NCI-H1048 (cell line): ENCODE measurements at places on chromosomes 7 and 10.

GRCh38 chr10:59434463-59435321, 72.3 kb upstream of the FAM13C start:
- no peak for DNase-seq

GRCh38 chr10:9833942-9834341, 1183.7 kb upstream of the CELF2 start:
- no peak for DNase-seq

DNA sequence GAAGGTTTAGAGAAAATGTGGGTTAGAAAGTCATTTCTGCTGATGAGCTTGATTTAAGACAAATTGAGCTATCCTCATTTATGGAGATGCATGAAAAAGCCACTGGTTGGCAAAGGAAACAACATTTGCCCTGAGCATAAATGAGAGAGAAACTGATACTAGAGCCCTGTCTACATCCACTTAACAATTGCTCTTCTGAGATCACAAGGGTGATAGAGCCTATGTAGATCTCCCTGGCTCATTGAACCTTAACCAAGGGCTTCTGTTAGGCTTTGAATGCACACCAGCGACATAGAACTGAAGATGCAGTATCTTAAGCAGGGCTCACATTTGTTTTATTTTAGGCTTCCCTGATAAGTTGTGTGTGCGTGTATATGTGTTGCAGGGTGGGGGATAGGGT, 35.0 kb downstream of the GPR141 start:
- DNase-seq, result no peak

GRCh38 chr10:113133497-113134115, 183.6 kb downstream of the TCF7L2 start:
- DNase-seq, result no peak

DNA sequence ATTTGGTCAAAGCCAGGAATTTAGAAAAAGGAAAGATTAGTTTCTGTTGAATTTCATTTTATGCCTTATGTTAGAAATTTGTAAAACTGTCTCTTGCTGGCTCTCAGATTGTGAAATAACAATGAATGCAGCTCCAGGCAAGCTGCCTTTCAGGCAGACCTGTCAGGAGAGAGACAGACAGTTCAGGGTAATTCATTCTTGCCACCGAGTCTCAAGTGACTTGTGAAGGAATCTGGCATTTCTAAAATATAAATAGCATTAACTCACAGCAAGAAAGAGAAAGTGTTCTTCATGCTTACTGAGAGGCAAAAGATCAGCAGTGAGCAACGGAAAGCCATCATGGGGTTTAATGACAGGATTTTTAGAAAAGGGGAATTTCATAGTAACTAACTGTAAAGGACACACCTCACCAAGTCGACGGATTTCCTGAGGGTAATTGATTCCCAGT, 442.3 kb upstream of the AKR1E2 start:
- DNase-seq, result no peak

- no peak for DNase-seq
Measured at GRCh38 chr10:103645141-103646054, 151.9 kb downstream of the NEURL1 start.

- no peak for DNase-seq
Measured at GRCh38 chr7:100444311-100445278, 8.3 kb upstream of the PPP1R35 start.

DNA sequence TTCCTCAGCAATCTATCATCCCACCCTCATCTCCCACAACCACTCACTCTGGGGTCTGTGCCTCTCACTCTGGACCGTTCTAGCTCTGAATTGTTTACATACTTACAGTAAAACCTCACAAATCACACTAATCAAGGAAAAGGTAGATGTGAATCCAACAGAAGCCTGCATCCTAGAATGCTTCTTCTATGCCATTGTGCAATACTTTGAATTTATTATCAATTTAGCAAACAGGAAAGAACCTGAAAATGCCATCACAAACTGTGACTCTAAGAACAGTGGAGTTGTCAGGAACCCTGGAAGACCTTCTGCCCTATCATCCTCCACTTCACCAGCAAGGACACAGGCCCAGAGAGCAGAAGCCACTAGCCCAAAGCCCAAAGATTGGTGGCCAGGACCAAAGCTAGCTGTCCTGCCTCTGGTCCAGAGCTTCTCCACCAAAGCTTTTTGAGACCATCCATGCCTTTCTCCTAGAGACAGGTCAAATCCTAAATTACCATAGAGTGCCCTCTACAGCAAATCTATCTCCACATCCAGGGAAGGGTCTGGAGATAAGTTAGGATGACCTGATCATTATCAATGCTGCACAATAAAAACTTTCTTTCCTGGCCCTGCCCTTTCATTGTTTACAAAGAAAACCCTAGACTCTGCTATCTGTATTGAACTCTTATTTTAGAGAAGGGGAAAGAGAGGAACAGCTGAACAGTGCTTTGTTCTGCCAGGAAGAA, 2.4 kb downstream of the SORBS1 start:
- DNase-seq, result no peak

DNA sequence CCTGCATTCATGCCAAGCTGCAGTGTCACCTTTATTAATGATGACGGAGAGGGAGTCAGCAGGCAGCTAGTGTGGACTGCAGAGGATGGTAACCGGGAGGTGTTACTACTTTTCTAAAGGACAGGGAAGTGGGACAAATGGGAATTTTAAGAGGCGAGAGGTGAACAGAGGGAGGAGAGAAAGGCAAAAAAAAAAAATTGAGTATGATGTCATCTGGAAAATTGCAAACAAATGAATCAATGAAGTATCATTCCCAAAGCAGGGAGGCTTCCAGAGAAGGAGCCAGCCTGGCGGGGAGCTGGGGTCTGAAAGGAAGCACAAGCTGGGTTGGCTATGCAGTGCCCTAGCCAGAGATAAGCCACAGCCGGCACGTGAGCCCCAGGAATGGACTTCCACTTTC, 12.9 kb downstream of the FRG2B start:
- DNase-seq, result no peak

GRCh38 chr10:90579602-90580242, 278.1 kb downstream of the HTR7 start:
- DNase-seq, result no peak

DNA sequence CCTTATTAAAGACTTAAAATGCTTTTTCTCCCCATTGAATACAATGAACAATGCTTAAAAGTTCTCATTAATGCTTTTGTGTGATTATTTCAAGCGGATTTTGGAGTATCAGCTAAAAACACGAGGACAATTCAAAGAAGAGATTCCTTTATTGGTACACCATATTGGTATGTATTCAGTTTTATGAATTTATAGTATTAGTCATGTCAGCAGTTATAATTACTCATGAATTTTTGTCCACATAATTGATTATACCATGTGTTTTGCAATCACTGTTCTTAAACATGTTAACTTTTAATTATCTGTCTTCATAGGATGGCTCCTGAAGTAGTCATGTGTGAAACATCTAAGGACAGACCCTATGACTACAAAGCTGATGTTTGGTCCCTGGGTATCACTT, 31.9 kb downstream of the SLK start:
- DNase-seq, result no peak

- DNase-seq, result peak; percentile 57
Measured at GRCh38 chr7:43396187-43396740, 186.6 kb upstream of the STK17A start.

DNA sequence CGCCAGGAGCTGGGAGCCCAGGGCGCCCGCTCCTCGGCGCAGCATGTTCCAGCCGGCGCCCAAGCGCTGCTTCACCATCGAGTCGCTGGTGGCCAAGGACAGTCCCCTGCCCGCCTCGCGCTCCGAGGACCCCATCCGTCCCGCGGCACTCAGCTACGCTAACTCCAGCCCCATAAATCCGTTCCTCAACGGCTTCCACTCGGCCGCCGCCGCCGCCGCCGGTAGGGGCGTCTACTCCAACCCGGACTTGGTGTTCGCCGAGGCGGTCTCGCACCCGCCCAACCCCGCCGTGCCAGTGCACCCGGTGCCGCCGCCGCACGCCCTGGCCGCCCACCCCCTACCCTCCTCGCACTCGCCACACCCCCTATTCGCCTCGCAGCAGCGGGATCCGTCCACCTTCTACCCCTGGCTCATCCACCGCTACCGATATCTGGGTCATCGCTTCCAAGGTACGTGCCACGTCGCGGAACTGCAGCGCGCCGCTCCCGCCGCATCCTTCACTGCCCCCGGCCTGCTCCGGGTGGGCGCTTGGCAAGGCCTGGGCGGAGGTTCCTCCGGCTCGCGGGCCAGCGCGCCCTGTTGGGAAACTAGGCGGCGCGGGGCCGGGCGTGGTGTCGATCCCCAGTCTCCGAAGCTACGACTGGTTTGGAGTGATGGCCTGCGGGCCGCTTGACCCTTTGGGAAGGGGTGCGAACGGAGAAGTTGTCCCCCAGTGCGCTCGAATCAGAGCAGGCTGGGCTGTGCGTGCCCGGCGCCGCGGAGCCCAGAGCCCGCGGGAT, 868 bp downstream of the EMX2 start:
- no peak for DNase-seq

- DNase-seq, result no peak
Measured at GRCh38 chr10:75033399-75034130, 77.9 kb upstream of the SAMD8 start.

DNA sequence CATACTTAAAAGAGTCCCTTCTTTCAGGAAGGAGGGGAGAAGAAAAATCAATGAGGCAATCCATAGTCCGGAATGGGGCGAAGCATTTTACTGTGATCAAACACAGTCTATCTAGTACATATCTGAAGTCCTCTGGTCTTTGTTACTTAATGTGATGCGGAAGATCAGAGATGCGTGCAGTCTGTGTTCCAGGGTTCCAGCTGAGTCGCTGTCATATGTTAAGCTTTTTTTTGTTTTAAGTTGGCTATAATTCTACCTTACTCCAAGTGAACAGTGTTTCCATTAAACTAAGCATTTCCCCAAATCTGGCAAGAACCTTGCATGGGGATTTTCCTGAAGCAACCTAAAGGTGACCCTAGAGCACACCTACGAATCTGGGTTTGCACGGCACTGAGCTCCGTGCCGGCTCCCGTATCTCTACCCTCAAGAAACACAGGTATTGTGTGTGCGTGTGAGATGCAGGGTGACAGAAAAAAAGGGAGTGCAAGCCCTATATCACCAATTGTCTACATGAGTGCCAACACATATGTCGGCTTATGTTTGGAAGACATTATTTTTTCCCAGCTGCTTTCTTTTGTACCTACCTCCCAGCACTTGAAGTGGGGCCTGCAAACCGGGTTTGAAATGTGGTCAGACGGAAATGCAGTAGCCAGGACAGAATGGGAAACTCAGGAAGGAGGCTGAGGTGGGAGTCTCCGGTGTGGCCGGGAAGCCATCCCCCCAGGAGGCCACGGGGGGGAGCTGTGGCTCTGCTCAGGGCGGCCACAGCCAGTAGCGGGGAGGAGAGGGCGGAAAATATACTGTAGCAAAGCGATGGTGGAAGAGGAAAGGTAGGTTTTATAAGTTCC, 435.8 kb upstream of the MGMT start:
- no peak for DNase-seq

DNA sequence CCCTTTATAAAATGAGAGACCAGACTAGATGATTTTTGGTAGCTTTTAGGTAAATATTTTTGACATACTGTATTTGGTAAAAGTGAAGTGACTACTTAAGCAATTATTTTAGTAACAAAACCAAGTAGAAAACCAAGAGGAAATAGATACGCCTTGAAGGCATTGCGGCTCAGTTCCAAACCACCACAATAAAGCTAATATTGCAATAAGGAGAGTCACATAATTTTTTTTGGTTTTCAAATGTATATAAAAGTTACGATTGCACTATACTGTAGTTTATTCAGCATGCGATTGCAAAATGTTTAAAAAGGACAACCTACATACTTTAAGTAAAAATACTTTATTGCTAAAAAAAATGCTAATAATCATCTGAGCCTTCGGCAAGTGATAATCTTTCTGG, 581.7 kb upstream of the POT1 start:
- DNase-seq, result no peak

- peak; percentile 71 for DNase-seq
Measured at GRCh38 chr7:873367-874002, 2.9 kb upstream of the GET4 start.

DNA sequence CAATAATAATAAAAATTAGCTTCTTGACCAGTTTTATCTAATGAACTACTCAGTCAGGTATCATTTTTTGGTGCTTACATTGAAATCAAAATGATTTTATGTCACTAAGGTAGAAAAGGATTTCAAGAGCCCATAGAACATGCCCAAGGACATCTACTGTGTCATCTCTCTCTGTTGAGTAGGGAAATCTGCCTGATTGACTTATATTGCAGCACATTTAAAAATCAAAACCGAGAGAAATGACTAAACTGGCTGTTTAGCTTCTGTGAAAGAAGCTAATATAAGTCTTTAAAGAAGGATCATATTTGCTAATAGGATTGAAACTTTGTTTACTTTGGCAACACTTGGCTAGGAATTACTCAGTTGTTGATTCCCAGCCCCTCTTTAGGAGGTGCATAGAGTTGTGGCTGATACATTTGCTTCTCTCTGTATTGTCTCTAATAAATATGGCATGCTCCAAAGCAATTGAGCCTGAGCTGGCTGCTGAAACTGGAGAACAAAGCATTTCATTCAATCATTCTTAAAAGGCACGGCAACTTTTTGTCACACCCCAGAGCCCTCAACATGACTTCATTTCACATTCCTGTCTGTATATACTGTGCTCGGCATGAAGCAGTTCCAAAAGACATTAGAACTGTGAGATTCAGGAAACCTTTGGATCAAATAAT, 1096.9 kb upstream of the POT1 start:
- DNase-seq, result no peak

- DNase-seq, result no peak
Measured at GRCh38 chr7:30159698-30160143, 24.9 kb downstream of the MTURN start.

GRCh38 chr10:94858005-94858404, 80.5 kb upstream of the CYP2C9 start:
- DNase-seq, result no peak

- DNase-seq, result no peak
Measured at GRCh38 chr10:21509341-21510240, 15.9 kb downstream of the SKIDA1 start.

- no peak for DNase-seq
Measured at GRCh38 chr7:43385856-43386255, 197.1 kb upstream of the STK17A start.

DNA sequence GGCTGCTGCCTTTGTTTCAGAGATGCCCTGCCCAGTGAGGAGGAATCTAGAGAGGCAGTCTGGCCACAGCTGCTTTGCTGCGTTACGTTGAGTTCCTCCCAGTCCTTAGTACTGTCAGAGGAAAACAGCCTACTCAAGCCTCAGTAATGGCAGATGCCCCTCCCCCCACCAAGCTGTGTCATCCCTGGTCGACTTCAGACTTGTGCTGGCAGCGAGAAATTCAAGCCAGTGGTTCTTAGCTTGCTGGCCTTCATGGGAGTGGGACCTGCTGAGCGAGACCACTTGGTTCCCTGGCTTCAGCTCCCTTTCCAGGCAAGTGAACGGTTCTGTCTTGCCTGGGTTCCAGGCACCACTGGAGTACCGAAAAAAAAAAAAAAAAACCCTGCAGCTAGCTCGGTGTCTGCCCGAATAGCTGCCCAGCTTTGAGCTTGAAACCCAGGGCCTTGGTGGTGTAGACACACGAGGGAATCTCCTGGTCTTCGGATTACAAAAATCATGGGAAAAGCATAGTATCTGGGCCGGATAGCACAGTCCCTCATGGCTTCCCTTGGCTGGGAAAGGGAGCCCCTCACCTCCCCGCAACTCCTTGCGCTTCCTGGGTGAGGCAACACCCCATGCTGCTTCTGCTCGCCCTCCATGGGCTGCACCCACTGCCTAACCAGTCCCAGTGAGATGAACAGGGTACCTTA, 9.1 kb downstream of the SDHAF3 start:
- DNase-seq, result no peak

- no peak for DNase-seq
Measured at GRCh38 chr7:63047546-63047945, 951.1 kb upstream of the ZNF722 start.
